Stimulated activated CD4-positive, alpha-beta T cell treated with anti-CD3 and anti-CD28 coated beads, TNF-alpha, amount 100 ng/mL, for 1 hour (primary cell): ENCODE measurements at places on chromosomes 5 and 9.

GRCh38 chr9:27276193-27277030, 20.5 kb downstream of the EQTN start:
- DNase-seq: no peak

GRCh38 chr9:124761710-124762109, 9.4 kb downstream of the NR6A1 start:
- DNase-seq: no peak

- no peak for DNase-seq
These were observed 554.3 kb upstream of the CLINT1 start for GRCh38 chr5:158413122-158413680.

DNA sequence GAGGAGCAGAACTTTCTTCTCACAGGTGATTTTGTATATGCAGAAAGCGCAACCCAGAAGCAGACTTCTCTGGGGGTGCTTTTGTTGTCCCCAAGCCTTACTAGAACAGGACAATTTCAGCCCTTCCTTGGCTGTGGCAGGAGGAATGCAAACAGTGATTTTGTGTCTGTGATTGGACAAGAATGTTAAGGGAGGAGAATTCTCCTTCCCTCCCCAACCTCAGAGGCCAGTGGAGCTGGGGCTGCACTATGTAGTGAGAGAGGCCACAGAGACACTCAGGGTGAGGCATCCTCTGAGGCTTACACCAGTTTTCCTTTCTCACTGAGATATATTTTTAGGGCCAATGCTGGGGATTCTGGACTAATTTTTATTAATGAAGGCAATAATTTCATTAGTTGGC, 58.8 kb downstream of the ZNF366 start:
- no peak for DNase-seq

DNA sequence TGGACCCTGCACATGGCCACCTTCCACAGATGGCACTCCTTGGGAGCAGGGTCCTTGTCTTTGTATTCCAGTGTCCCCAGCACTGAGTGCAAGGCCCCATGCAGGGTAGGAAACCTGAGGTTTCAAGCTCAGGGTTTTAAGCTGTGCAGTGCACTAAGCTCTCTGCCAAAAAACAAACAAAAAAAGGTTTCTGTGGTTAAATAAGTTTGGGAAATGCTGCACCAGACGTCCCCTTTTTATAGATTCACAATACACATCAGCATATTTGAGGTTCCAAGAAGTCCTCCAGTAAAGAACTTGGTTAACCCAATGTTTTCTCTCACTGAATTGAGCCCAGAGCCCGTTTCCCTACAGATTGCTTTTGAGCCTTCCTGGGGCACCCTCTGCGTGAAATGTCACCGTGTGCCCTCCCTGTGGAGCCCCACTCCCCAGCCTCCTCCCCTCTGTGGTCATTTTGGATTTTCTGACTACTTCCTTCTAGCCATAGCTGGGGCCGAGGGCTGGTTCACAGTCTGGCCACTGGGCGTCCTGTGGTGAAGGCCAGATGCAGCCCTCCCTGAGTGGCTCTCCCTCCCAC, 17.1 kb downstream of the DELE1 start:
- no peak for DNase-seq
